ENCODE measurements at places on chromosomes 3 and 15.

- DNase-seq = no peak
These were observed 116.0 kb downstream of the XXYLT1 start for GRCh38 chr3:195154793-195155535.

DNA sequence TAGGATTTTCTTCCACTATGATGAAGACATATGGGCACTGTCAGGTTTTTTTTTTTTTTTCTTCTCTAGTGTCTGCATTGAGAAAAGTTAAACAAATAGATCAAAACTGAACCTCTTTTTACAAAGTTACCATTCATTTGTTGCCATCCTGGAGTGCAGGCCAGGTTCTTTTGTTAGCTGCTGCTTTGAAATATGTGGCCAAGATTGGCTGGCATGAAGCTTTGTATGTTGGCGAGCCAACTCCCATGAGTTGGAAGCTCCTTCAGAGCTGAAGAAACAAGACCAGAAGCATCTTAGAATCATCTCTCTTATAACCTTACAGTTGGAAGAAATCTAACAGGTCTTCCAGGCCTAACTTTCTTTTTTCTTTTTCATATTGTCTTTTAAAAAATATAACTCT lies 346.5 kb downstream of the THSD4 start:
- no peak for DNase-seq

DNA sequence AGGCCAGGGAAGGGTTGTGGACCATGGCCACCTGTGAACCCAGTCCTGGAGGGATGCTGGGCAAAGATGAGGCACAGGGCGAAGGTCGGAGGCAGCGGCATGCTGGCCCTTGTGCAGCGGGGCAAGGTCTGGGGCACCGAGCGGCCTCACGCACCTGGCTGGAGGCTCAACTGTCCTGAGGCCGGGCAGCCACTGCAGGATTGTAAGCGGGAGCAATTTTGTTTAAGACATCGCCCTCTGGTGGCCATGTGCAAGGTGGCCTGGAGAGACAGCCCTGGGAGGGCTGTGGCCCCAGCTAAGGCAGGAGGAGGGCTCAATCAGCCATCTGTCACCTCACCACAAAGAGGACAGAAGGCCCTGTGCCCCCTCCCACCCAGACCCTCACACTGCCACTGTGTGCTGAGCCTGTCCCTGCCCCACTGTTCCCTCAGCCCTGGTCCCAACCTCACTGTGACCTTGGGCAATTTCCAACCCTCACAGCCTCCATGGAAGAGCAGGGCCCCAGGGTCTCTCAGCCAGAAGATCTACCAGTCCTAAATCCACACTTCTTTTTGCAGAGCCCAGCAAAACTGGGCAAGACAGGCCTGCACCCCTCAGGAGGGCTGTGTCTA lies 46.2 kb downstream of the TPRA1 start:
- peak; percentile 54 for DNase-seq

DNA sequence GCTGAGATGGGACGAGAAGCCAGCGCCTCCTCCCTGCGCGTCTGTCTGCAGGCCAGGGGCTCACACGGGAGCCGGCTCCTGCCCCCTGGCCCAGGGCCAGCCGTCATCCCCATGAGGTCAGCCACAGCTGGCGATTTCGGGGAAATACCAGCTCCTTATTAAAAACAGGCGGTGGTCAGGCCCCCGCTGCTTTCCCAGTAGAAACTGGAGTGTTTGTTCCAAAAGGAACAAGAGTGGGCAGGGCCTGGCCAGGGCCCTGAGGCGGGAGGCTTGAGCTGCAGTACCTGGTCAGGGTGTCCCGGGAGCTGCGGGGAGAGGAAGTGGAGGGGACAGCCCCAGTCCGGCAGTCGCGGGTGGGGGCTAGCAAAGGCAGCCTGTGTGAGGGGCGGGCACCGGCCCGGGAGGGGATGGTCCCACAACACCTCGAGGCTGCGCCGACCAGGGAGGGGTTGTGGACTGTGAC lies 17.8 kb downstream of the MYL3 start:
- no peak for DNase-seq

DNA sequence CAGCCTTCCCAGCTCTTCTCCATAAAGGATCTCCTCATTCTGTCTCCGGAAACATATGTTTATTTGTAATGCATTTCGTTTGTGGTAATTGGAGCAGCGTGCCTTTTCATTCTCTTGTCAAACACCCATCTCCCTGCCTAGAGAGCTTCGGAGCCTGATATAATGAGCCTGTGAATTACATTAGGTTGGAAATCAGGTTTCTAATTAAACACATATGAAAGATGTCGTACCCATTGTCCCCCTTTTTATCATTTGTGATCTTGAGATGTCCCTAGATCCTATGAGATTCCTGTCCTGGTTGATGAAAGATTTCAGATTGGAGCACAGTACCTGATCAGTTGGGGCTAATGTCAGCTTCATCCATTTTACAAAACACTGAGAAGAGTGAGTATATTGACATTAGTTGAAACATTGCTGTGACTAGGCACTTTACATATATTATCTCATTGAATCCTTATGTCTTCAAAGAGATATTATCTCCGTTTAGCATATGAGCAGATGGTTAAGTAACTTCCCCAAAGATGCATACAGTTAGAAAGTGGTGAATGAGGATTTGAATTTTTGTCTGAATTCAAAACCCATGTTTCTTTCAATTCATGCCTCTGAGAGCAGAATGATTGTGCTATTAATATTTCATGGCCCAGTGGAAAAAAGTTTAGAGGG lies 23.1 kb downstream of the SYN2 start:
- DNase-seq = no peak
